ENCODE measurements at places on chromosomes 11 and 22.

DNA sequence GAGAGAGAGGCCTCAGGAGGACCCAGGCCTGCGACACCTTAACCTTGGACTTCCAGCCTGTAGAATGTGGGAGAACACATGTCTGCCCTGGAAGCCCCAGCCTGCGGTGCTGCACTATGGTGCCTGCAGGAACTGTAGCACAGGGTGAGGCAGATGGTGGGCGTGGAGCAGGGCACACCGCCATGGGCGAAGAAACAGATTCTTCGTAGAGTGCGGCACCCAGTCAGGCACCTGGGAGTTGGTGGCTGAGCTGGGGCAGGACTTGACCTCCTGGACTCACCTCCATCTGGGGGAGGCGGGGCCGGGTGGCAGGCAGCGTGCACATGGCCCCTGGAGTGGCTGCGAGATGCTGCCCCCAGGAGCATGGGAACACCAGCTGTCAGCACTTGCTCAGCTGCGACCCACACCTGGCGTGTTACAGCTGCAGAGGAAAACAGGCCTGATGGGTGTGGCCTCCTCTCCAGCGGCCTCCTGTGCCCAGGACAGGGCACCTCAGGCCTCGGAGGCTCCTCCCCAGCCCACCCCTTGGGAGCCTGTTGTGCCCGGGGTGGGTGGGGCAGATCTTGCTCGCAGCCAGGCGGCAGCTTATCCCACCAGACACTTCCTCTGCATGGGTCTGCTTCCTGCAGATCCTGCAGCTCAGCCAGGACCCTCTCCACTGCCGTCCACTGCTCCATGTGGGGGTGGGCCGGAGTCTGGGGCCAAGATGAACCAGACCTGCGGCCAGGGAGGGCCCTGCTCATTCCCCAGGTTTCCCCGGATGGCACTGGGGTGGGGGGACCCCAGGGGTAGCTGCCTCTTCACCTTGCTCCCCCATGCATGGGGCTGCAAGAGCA lies 80.4 kb downstream of the MYEOV start:
- no peak for DNase-seq

GRCh38 chr11:21501245-21501644 lies 691.6 kb upstream of the ANO5 start:
- no peak for DNase-seq

DNA sequence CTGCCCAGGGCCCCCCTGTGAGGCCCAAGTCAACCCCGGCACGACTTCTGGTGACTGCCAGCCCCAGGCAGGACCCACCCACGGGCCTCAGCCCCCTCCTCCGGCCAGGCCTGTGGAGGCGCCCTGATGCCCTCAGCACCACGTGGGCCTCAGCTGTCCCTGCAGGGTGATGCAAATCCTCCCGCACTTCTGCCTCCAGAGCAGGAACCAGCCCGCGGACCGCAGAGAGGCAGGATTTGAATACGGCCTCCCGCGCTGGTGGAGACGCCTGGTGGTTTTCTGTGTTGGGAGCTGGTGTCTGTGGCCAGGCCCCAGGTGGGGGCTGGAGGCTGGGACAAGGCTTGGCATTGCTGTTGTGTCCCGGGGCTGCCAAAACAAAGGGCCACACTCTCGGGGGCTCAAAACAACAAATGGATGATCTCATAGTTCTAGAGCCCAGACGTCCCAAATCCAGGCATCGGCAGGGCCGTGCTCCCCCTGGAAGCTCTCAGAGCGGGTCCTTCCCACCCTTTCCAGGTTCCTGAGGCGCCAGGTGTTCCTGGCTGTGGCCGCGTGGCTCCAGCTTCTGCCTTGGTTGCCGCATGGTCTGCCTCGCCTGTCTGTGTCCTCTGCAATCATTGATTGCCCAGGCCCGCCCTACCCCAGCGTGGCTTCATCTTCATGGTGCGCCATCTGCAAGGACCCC lies 19.4 kb downstream of the TRPM5 start:
- DNase-seq, result no peak

DNA sequence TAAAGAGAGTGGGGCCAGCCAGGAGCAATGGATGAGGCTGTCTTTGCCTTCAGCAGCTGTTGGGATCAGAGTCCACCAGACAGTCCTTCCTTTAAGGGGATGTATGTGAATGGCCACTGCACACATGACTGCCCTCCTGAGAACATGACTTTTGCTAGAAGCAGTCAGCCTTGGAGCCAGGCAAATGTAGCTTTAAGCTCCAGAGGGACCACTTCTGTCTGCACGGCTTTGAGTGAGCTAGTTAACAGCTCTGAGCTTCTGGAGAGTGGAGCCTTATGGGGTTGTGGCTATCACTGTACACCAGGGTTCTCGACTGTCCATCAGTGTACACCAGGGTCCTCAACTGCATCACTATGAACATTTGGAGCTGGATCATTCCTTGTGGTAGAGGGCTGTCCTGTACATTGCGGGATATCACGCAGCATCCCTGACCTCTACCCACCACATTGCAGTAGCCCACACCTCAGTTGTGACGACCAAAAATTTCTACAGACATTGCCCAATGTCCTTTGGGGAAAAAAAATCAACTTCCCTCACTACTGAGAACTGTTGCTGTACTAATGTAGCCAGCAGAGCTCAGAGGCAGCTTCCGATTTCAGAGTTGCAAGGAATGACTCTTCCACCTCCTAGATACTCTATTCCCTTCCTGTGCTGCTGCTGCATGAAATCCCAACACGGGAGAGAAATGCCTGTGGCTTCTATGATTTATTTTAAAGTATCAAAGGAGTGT lies 169.4 kb downstream of the MYO18B start:
- DNase-seq, result no peak

GRCh38 chr22:39142088-39142680 lies 10.3 kb downstream of the CBX7 start:
- DNase-seq, result no peak

DNA sequence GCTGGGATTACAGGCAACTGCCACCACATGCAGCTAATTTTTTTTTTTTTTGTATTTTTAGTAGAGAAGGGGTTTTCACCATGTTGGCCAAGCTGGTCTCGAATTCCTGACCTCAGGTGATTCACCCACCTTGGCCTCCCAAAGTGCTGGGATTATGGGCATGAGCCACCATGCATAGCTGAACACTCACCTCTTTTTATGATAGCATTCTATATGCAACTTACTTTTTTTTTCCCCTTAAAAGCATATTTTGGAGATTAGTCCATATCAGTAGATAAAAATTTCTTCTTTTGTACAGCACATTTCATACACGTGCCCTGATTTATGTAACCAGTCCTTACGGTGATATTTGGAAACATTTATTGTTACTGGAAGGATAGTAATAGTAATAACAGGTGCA lies 14.6 kb downstream of the GTPBP1 start:
- no peak for DNase-seq

DNA sequence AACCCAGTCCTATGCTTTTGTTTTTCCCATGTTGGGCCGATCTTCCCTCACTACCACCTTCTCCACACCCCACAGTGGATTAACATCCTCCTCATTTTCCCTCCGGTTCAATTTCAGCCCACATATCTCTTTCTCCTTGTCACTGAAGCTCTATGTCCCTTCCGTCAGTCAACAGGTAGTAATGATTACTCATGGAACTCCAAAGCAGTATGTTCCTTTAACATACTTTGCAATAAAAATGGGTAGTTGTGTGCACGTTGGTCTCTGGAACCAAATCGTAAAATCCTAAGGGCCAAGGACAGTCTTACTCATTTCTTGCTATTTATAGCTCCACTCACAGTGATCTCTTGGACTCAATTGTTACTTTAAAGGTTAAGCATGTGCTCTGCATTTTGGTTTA lies 20.2 kb downstream of the AMOTL1 start:
- DNase-seq, result no peak

- DNase-seq, result no peak
Measured at GRCh38 chr11:33059331-33060007, 20.1 kb downstream of the TCP11L1 start.

GRCh38 chr11:43504316-43504950 lies 145.7 kb downstream of the TTC17 start:
- DNase-seq, result no peak

GRCh38 chr22:28369854-28370253 lies 309.8 kb downstream of the TTC28 start:
- DNase-seq, result no peak

DNA sequence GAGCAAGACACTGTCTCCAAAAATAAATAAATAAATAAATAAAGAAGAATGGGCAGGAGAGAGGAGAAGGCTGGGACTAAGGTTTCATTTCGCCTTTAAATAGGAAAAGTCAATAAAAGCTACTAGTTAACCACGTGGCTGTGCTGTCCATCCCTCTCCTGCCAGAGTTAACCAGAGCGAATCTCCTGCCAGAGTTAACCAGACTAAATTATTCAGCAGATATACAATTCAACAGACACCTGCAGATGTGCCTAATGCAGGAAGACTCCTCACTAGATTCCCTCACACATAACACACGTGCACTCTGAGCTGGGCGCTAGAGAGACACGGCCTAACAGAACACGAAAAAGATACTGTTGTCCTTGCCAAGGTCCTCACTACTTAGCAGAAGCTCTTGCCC lies 156.1 kb downstream of the IGLL1 start:
- no peak for DNase-seq

DNA sequence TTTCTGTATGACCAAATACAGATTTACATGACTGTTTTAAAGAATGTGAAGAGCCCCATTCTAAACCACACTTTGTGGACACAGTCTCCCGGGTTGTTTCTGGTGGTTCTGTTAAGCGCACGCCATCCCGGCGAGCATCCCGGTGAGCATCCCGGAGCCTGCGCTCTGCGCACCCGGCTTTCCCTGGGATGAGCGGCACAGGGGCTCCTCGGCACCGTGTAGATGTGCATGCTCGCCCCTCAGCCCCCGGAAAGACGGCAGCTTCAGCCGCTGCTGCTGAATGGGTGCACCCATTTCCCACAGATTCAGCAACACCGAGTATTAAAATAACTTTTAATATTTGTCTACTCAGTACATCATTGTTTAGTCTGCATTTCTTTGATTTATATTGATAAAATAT lies 36.0 kb downstream of the GLB1L2 start:
- DNase-seq, result no peak

- DNase-seq, result peak; percentile 9
Measured at GRCh38 chr11:82682003-82682751, 51.5 kb downstream of the FAM181B start.

- DNase-seq, result no peak
Measured at GRCh38 chr22:32535531-32536190, 61.0 kb downstream of the FBXO7 start.
